ENCODE measurements at places on chromosomes 13 and 19.

DNA sequence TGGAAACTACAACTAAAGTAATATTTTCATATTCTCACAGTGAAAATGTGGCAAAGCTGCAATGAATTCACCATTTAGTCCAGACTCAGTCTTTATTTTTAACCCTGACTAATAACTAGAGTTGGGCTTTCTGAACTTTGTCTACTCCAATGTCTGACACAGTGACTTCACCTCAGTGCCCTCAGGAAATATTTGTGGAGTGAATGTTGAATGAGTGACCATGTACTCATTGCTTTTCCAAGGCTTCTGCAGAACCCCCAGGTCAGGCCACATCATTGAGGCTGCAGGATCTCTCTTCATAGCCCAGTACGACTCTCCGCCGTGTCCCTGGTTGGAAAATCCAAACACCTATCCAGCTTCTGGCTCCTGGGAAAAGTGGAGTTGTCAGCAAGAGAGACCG is 1.8 kb downstream of the ZNF175 start:
- peak; percentile 90 for DNase-seq

- DNase-seq = no peak
Measured at GRCh38 chr13:38850868-38851626, 139.6 kb downstream of the STOML3 start.

GRCh38 chr19:35034588-35035382 is 4.5 kb downstream of the SCN1B start:
- no peak for DNase-seq

DNA sequence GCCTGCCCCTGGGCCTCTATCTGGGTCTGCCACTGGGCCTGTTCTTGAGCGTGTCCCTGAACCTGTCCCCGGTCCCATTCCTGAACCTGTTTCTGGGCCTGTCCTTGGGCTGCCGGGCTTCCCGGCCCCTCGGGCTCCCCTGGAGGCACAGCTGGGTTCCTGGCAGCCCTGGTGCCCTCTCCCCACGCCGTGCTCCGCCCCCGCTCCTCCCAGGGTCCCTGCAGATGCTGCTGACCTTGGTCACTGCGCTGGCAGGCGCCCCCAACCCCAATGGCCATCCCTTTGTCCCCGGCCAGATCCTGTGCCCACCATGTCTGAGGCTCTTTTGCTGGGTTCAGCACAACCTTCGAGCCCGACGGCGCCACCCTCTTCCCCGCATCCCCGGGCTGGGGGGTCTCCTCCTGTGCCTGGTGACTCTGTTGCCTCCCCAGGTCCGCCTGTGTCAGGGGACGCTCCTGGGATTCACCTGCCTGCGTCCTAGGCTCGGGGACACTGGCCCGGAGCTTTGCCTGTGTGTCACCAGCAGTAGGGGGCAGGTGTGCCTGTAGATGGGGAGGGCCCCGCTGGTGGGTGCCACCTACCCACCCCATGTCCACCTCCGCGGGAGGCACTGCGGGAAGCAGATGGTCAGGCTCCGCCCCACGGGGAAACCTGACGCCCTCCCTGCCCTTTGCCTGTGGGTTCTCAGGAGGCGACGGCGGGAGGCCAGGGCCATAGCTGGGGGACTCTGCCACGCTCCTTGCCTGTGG is 41.0 kb upstream of the GRTP1 start:
- no peak for DNase-seq

GRCh38 chr19:960020-960419 is 24.1 kb upstream of the WDR18 start:
- DNase-seq = no peak

GRCh38 chr13:49629947-49630346 is 1.6 kb downstream of the ARL11 start:
- DNase-seq = peak; percentile 25

- peak; percentile 58 for DNase-seq
Measured at GRCh38 chr19:1213391-1214286, 8.1 kb downstream of the STK11 start.

DNA sequence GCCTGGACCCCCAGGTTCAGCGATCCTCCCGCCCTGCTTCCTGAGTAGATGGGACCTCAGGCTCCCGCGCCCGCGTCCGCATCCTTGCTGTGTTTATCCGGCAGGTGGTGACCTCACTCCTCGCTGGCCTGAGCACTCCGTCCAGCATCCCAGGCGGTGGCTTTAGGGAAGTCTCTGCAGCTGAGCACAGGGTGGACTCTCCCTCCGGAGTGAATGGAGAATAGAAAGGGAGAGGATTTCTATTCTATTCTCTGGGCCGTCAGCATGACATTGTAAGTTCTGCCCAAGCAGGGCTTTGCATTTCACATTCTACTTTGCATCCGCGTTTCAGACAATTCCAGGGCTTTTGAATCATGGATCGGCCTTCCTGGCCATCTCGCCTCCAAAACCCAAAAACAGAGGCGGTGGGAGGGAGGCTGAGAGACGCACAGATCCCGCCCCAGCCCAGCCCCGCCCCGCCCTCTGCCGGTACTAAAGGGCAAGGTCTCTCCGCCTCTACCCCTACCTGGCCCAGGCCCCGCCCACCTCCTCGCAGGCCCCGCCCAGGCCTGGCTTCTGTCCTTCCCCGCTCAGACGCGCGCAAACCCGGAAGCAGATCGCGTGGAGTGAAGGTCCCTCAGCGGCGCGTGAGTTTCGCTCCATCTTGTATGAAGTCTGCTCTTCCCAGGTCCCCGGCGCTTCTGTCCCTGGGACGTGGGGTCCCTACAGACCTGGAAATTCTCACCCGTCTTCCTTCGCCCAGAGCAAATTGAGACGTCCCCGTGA is at the start of gene ZNF525:
ZNF525 (plus strand) TSS at position 572 of the 765 bp plus-strand sequence. CDS start 6,577 bp downstream, outside the sequence.
- DNase-seq = peak; percentile 59

DNA sequence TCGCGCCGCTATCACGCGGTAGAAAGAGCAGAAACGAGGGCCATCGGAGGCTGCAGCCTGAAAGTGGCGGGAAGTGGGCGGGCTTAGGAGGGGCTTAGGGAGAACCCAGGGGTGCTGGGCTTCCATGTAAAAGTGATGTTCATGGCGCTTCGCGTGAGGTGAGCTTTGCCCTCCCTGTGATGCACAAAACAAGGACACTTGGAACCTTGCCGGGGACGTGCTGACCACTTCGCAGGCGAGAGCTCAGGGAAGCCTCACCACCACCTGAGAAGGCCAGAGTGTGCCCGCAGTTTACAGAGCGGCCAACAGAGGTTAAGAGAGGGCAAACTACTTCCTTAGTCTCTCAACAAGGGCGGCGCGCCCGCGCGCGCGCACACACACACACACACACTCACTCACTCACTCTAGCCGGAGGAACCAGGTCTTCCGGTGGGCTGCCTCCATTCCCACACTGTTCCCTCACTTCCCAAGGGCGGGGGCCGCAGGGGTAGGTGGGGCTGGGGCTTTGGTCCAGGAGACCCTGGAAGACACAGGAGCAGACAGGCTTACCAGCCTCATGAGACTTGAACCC is 651 bp downstream of the GAPDHS start:
- peak; percentile 57 for DNase-seq

- DNase-seq = no peak
Measured at GRCh38 chr19:39083983-39084731, at the start of gene ACP7. ACP7 (plus strand) TSS chr19:39084368; CDS start chr19:39085270, 902 bp downstream.

DNA sequence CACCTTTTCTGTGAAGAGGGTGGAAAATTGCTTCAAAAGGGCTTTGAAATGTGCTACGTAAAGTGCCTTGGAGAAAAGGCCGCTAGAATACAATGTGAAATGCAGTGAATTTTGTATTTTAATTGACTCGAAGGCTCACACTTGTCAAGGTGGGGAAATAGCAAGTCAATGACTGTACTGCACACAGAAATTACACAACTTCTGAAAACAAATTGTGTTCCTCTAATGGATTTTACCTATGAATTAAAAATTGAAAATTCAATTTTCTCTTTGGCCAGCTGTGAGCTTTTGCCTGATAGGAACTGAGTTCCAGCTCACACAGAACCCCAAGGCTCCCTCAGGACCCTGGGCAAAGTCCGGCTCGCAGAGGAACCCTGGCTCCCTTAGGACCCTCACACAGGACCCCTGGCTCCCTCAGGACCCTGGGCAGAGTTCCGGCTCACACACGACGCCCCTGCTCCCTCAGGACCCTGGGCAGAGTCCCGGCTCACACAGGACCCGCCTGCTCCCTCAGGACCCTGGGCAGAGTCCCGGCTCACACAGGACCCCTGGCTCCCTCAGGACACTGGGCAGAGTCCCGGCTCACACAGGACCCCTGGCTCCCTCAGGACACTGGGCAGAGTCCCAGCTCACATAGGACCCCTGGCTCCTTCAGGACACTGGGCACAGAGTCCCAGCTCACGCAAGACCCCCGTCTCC is 324.9 kb downstream of the UQCRFS1 start:
- no peak for DNase-seq

- DNase-seq = no peak
Measured at GRCh38 chr13:80259159-80259558, 81.8 kb downstream of the SPRY2 start.

DNA sequence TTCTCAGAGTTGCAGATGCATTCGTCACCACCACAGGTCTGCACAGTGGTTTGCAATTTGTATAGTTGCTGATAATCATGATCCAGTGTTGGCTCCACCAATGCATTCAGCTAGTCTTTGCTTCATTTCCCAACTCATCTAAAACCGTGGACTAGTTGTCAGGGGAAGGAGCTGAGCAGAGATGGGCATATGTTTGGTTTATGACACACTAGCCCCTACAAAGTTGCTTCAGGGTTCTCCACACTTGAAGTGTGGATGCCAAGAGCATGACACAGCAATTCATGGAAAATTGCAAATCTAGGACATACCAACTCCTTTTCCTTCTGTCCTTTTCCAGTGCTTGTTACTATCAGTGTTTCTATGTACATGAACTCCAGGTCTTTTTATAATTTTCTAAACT is 168.0 kb downstream of the TNFSF13B start:
- DNase-seq = no peak

Data from IMR-90 (cell line).